ENCODE measurements at places on chromosomes 7 and 10.

DNA sequence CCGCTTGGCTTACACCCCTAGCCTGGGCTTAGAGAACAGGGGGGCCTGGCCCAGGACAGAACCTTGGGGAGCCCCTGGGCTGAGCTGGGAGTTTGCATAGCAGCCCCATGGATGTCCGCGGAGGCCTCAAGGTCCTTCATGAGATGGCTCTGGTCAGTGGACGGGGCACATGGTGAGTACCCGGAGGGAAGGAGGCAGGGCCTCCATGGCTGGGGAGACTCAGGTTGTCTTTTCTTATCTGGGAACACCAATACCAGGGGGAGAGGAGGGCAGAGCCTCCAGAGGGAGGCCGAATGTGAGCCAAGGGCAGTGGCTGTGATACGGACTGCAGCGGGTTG, 64.8 kb downstream of the GLRX3 start:
- DNase-seq: no peak

DNA sequence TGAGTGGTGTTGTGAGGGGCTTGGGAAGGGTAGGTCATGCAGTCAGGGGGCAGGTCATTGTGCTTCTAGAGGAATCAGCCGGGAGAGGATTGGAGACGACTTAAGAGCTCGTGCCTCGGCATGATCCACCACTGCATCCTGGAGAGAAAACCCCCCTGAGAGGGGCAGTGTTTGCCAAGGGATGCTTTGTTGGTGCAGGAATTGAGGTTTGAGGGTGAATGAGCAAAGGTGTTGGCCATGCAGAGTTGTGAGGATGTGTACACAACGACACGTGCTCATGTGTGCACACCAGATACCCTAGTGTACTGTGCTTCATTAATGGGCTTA, 85.6 kb upstream of the ANLN start:
- no peak for DNase-seq

DNA sequence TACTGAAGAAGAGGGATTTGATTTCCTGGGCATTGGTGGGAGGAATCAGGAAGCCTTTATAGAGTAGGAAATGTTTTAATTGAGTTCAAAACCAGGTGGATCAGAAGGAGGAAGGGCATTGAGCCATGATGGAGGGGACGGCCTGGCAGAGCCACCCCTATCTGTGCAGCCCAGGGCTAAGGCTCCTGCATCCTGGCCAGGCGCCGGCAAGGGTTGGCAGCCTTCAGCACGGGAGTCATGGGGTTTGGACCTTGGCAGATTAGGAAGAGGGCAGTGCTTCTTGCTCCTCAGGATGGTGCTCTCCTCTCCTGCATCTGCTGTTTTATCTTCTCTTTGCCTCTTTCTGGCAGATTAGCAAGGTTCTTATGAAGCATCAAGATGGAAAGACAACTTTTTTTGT, 12.5 kb downstream of the ZNF862 start:
- DNase-seq: no peak

- peak; percentile 46 for DNase-seq
Measured at GRCh38 chr10:28663576-28664368, 13.5 kb upstream of the BAMBI start.

GRCh38 chr10:48818861-48819520, 120.6 kb downstream of the LRRC18 start:
- DNase-seq: no peak

GRCh38 chr7:106603346-106603745, 57.6 kb downstream of the CCDC71L start:
- DNase-seq: no peak

GRCh38 chr10:80691441-80691840, 153.7 kb downstream of the SH2D4B start:
- no peak for DNase-seq

GRCh38 chr10:35424680-35425285, 88.5 kb downstream of the CCNY start:
- no peak for DNase-seq
